ENCODE measurements at places on chromosomes 1 and 21.

GRCh38 chr21:32749662-32750061, 21.8 kb upstream of the SYNJ1 start:
- no peak for DNase-seq

DNA sequence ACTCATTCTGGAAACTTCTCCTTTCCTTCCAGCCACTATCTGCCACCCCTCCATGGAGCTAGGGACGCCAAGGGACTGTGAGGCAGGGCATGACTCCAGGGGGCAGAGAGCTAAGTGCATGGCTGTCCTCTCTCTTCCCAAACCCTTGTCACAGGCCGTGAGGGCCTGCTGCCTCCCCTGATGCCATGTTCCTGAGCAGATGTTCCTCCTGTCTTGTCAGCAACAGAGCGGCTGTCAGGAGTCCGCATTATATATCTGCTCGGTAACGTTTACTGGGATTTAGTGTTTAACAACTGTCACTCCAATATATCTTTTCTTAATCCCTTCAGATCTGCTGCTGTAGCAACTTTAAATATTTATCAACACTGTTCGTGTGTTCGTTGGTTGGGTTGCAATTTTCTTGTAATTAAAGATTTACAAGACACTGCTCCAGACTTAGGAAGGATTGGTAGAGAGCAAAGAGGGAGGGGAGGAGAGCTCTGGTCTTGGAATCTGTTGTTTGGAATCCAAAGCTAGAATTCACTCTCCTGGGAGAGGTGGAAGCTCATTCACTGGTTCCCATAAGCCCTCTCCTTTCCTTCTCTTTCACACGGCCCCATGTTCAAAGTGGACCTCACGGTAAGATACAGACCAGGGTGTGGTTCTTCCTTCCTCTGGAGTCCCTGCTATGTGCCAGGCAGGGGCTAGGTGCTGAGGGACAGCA, 76.2 kb downstream of the MDM4 start:
- DNase-seq = no peak

- no peak for DNase-seq
These were observed 74.7 kb downstream of the NTPCR start for GRCh38 chr1:233025157-233025556.

- no peak for DNase-seq
These were observed 12.9 kb downstream of the DPYD start for GRCh38 chr1:97907886-97908285.

DNA sequence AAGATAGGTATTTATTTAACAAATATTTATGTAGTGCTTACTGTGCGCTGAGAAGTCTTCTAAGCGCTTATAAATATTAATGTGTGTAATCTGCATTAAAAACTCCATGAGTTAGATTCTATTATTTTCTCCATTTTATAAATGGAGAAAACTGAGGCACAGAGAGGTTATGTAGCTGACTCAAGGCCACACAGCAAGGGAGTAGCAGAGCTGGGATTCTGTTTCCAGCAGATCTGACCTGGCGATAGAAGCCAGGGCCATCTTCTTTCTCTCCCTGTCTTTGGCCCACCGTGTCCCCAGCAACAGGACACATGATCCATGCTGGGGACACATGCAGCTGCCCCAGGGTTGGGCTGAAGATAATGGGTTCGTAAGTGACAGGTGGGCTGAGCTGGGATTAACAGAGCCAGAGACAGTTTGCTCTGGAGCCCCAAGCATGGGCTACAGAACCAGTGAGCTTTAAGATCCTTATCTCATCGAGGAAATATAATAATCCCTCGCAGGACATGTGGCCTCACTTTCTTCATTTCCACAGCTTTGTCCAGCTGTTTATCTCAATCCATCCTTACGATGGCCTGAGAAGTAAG, 30.3 kb downstream of the IGSF21 start:
- no peak for DNase-seq

Data from B cell (primary cell).